Activated naive CD8-positive, alpha-beta T cell treated with anti-CD3 and anti-CD28 coated beads, Interleukin-2, amount 50 U/mL, for 16 hours (primary cell): ENCODE measurements at places on chromosomes 12 and 14.

- no peak for DNase-seq
Observed at GRCh38 chr14:101113108-101113612, 209.6 kb upstream of the RTL1 start.

GRCh38 chr12:94433744-94434143 lies 25.9 kb downstream of the CEP83 start:
- DNase-seq = no peak

DNA sequence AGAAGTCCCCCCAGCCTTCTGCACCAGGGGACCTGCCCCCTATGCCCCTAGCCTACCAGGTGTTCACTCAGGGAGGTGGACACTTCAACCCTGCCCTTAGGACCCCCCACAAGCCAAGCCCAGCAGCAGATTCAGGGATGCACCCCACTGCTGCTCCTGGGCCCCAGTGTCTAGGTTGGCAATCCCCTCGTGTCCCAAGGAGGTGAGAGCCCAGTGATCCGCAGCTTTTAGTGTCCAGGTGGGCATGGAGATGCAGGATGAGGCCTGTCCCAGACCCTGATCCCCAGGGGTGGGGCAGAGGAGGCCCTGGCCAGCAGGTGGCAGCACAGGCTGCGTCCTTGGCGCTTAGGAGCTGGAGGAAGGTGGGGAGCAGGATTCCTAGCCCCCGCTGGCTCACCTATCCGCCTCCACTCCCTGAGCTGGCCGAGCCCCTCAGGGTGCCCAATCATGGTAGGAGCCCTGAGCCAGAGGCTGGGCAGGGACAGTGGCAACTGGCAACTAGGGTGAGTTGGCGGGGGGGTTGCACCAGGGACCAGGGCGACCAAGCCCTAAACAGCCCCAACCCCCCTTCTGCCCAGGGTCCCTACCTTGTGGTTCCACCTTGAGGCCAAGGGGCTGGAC lies 4.1 kb downstream of the CKB start:
- no peak for DNase-seq

GRCh38 chr12:28032811-28033537 lies 60.4 kb upstream of the PTHLH start:
- no peak for DNase-seq

- DNase-seq = no peak
Observed at GRCh38 chr14:61319706-61320105, 1.7 kb upstream of the PRKCH start.

DNA sequence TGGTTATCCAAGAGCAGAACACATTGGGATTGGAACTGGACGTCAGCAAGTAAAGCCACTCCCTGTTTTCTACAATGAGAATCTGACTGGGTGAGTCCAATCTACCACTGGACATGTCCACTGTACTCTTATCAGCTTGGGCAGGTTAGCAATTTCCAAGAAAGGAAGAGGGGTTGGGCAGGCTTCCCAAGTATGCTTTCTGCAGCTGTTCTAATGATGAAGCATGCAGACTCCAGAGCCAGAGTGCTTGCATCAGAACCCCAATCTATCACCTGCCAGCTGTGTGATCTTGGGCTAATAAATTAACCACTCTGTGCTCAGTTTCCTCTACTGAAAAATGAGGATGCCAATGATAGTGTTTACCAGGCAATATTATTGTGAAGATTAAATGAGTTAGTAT lies 92.0 kb downstream of the EMP1 start:
- no peak for DNase-seq

GRCh38 chr14:72498646-72499045 lies 395.3 kb downstream of the DPF3 start:
- DNase-seq = no peak

DNA sequence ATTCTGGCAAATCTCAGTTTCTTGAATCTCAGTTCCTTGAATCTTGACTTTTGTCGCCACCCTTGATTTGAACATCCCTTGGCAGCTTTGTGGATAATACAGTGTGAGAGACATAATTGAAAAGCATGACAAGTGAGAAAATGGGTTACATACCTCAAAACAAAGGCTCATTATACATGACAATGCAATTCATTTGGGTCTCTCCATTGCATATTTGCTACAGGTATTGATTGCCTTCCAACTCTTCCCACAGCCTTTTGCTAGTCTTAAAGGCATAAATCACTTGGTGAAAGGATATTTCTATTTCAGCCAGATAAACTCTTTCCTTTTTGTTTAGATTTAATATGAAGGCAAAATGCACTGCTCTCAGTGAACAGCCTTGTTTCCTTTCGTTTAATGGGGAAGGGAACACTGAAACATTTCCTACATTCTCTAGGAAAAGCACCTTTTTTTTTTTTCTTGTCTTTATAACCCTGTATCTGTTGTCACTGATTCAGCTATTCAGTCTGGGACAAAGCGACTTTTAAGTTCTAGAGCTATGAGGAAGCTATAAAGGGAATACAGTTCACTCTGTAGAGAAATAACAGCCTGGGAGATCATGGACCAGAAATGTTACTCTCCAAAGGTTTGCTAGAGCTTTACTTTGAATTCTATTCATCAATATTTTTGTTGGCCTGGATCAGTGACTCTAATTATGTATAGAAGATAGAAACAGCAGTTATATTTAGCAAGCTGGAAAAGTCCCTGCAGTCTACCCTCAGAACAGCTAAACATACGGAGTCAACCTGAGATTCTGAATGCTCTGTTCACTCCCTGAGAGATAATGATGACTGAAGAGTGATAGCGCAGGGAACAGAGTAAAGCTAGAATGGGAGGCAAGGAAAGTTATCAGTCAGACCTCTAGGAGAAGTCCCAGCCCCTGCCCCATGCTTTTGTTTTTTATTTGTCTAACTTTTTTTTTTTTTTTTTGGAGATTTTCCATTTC lies 311.4 kb downstream of the RGS6 start:
- DNase-seq = no peak

DNA sequence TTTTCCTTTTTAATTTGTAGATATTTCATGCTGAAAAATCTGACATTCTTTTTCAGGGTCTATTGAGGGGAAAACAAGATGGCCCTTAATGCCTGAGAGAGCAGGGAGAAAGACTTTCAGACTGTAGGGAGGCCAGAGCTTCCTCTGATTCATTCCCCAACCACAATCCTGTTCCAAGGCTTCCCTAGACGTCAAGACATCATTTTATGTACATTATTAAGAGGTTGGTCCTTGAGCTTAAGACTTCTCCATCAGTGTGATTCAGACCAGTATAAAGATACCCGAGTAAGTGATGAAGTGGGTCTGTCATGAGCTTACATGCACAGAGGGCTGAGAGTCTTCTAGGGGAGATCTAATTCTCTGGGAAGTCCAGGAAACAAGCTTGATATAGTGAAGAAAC lies 57.3 kb downstream of the AVPR1A start:
- DNase-seq = no peak

DNA sequence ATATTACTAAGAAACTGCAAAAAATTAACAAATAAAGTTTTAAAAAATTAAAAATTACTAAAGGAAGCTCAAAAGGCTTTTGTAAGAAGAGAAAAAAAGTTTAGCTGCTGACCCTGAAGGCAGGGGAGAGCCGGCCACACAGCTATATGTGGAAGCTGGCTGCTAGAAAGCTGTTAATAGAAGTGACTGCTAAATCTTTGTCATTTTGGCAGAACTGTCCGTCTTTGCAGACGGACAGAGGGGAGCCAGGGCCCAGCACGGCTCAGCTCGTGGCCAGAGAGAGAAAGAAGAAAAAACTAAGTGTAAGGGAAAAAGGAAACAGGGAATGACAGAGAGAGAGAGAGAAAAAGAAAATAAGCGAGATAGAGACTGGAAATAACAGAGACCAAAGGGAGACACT lies 27.9 kb downstream of the PRMT8 start:
- no peak for DNase-seq

- DNase-seq = no peak
Observed at GRCh38 chr12:106696681-106697417, 77.6 kb upstream of the RIC8B start.

GRCh38 chr12:45050751-45051571 lies at the start of gene DBX2:
TSS of gene DBX2 (minus strand) at chr12:45051099. CDS start at chr12:45050927, 172 bp downstream.
- DNase-seq = no peak

- no peak for DNase-seq
Observed at GRCh38 chr14:90429754-90430153, 32.9 kb downstream of the CALM1 start.

DNA sequence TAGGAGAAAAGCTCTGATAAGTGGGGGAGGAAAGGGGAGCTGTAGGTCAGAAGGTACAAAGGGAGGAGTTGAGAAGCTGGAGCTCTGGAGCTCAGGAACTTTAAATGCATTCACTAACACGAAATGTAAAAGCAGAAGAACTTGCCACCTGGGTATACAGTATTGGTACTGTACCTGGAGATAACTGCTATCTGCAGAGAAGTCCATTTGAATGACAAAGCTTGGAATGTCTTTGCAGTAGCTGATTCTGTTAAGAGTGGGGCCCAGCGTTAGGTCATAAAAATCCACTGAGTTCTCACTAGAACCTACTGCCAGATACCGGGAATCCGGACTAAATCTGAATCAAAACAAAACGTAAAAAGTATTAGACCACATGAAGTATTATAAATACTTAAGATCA lies 55.6 kb downstream of the ZC3H14 start:
- DNase-seq = no peak

DNA sequence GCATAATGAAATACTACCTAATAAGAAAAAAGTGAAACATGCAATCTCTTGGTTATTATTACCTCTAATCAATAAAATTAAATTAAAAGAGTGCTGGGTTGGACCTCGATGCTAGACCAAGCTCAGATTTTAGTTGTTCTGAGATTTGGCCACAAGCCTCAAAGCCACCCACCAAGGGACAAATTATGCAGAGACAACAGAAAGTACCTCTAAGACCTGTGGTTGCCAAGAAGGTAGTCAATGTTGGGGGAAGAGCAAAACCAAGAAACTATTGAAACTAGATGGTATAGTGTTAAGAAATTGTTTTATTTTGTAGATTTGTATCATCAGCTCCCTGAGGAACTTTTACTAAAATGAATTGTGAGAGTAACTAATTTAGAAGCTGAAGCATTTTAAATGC lies 43.8 kb upstream of the ARID2 start:
- no peak for DNase-seq

DNA sequence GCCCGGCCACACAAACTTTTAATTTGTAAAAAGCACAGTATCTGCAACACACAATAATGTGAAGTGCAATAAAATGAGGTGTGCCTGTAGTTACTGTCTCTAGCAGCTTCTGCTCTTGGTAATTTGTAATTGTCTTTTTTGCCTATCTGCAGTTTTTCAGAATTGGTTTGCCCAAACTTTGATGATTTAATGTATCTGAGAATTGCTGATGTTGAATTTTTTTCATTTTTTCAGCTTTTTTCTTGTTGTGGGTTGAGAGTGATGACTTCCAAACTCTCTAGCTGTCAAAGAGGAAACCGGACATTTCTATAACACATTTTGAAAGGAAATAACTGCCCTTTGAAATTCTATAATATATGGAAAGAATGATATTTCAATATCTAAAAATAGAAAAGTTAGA lies 236.9 kb downstream of the RERGL start:
- DNase-seq = no peak

DNA sequence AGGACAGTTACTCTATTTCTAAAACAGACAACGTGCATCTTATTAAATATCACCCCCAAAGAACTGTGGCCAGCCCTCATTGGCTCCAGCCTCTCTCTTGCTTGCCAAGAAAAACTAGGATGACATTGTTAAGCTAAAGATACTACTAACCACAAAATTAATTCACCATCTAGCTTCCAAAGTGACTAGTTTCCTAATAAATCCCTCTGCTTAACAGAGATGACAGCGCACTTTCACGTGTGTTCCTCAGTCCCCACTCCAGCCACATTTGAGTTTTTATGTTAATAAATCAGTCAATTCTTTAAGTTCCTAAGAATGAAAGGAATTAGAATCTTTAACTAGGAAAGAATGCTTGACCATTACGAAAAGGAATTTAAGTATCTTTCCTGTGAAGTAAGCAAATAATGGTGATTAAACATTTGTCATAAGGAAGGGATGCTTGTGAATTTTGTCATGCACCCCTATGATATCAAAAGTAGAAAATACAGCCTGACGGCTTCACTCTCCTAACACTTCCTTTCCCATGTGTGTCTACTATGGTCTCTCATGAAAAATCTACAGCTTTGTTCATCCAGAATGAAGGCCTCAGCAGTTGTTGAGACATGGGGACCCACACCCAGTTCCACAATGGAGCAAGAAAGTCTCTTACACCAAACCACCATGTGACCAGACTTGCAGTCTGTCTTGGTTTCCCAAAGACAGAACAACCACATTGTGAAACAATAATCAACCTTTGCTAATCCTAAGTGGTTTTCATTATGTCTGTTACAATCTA lies 8.1 kb downstream of the CORO1C start:
- DNase-seq = no peak

- no peak for DNase-seq
Observed at GRCh38 chr12:21656905-21657325, 727 bp downstream of the LDHB start.

DNA sequence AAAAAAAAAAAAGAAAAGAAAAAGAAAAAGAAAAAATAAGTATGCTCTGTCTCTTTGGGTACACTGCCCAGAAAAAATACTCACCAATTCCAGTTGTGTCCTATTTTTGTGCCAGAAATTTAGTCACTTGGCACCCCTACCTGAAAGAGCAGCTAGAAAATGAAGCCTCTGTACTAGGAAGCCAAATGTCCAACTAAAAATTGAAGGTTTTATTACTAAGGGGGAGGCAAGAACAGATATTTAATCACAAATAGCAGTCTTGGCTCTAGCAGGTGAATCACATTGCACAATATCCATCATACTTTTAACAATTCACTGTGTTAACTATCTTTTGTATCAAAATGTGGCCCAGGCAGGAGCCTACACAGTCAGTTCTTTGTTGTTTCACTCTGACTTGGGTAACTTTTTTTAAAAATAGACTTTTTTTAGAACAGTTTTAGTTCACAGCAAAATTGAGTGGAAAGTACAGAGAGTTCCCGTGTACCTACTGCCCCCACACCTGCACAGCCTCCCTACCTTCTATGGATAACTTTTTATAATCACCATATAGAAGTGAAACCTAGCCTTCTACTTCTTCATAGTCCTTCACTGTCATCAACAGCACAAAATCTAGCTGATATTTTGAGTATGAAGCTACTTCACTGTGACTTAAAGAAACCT lies 87.1 kb upstream of the ATF7IP start:
- no peak for DNase-seq

DNA sequence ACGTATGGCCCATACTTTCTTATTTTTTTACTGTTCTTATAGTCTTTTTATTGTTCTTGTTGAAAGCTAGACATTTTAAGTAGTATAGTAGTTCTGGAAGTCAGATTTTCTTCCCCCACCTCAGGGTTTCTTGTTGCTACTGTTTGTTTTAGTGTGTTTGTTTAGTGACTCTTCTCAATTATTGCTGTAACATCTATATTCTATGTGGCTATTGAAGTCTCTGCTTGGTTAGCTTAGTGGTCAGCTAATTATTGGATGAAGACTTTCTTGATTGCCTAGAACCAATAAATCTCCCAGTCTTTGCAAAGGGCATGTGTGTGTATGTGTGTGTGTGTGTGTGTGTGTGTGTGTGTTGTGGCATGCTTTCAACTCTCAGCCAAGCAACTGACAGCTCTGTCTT lies 34.3 kb upstream of the UNC79 start:
- no peak for DNase-seq

- DNase-seq = no peak
Observed at GRCh38 chr12:66979251-66979650, 289.9 kb upstream of the CAND1 start.
